ENCODE measurements at places on chromosomes 11 and 22.

DNA sequence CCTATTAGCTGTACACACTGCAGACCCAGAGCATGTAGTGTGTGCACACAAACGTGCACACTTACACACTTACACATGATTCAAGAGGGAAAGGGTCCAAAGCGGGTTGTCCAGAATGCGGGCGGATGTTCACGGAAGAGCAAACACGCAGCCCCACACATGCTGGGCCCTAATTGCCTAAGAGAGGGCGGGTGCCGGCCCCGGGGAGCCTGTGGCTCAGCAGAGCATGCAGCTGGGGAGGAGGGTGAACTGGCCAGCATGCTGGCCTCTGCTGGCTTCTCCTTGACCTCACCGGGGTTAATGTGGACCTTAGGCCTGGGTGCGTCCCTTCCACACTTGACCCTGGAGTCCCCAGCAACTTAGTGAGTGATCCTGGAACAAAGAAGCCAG is 816.3 kb downstream of the BRD1 start:
- no peak for DNase-seq

GRCh38 chr22:45878901-45879551 is 97.9 kb downstream of the WNT7B start:
- DNase-seq, result peak; percentile 64

DNA sequence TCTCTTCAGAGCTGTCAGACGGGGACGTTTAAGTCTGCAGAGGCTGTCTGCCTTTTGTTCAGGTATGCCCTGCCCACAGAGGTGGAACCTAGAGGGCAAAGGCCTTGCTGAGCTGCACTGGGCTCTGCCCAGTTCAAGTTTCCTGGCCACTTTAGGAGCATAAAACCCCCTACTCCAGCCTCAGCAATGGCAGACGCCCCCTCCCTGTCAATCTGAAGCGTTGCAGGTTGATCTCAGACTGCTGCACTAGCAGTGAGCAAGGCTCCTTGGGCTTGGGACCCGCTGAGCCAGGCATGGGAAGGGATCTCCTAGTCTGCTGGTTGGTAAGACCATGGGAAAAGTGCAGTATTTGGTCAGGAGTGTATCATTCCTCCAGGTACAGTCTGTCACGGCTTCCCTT is 66.6 kb upstream of the TP53I11 start:
- no peak for DNase-seq

DNA sequence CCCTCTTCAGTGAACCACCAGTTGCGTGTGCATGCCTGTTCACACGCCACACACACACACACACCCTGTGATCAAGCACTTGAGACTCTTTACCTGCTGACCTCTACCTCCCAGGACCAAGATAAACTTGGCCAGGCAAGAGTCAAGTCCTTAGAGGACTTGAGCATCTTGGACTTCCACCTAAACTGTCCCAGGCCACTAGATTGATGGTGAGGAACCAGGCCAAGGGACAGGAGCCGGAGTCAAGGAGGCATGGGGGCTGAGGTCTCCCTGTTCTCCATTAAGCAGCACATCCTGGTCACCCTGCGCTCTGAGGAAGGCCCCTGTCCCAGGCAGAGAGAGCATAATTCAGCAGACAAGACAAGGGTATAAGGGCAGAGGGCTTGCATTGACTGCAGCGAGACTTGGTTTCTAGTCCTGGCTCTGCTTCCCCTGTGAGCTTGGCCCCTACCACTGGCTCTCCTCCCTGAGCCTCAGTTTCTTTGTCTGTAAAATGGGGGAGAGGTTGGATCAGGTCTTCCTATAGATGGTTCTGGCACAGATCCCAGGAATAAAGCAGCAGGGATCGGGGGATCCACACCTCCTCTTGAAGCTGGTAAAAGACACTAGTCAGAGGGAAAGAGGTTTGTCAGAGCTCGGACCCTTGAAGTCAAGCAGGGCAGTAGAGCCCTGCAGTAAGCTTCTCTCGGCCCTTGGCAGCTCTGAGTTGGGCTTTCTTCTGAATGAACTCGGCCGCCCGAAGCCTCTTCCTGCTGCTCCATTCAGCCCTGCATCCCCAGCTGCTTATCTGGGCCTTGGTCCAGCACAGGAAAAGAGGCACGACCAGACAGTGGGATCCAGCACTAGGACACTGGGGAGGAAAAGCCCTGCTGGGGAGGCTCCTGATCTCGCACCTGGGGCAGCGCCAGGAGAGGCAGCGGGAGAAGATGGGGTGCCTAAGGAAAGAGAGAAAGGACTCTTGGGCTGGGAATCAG is 2.0 kb downstream of the CREB3L1 start:
- no peak for DNase-seq

DNA sequence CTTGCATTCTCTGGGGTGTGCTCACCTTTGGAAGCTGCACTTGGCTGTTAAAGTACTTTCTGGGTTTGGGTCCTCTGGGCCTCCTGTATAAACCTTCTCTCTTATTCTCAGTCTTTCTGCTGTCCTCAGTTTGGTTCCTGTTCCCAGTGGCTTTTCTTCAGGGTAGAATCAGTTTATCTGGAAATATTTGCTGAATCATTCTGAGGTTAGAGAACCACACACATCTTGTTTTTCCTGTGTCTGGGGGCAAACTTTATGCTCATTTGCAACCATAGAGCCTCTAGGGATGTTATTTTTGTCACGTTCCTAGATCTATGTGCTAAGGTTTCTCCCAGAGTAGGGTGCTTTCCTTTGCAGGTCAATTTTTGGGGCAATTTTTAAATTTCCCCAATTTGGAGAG is 224.3 kb upstream of the C11orf87 start:
- DNase-seq, result no peak

DNA sequence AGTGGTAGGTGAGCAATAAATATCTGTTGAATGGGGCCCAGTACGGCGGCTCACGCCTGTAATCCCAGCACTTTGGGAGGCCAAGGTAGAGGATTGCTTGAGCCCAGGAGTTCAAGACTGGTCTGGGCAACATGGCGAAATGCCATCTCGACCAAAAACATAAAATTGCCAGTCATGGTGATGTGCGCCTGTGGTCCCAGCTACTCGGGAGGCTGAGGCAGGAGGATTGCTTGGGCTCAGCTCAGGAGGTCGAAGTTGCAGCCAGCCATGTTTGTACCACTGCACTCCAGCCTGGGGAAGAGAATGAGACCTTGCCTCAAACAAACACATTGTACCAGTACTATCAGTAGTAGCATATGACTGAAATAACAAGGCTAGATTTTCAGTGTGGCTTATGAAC is 4.2 kb downstream of the SGSM3 start:
- no peak for DNase-seq

DNA sequence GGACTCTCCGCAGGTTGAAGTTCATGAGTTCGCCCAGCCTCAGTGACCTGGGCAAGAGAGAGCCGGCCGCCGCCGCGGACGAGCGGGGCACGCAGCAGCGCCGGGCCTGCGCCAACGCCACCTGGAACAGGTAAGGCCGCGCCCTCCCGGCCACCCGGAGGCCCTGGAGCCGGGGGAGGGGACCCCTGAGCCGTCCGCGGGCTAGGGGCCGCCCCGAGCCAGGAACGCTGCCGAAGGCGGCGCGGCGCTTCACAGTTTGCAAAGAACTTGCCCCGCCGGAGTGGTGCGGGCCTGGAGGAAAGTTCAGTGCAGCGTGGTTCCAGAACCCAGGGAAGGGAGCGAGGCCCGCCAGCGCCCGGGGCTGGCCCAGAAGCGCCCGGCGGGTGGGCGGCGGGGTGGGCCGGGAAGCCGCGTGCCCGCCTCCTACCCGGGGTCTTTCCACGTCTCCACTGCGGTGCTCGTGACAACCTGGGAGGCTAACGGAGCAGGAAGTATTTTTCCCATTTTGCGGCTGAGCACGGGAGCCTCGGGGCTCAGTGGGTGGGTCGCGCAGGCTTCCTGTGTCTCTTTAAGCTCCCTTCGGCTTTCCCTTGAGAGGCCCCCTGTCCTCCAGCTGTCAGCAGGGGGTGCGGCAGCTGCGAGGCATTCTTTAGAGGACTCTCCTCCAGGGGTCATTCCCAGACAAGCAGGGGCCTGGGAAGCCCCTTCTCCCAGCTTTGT is 635 bp downstream of the PRR5 start:
- peak; percentile 76 for DNase-seq

- DNase-seq, result no peak
Observed at GRCh38 chr11:6332066-6332465, 11.8 kb upstream of the CAVIN3 start.

GRCh38 chr11:111540937-111541253 is 375 bp downstream of the LAYN start:
- no peak for DNase-seq

GRCh38 chr22:22663861-22664800 is 19.7 kb downstream of the GGTLC2 start:
- DNase-seq, result no peak

GRCh38 chr11:32526760-32527159 is 56.9 kb upstream of the EIF3M start:
- DNase-seq, result no peak

- DNase-seq, result no peak
Observed at GRCh38 chr11:70610566-70611565, 212.5 kb downstream of the CTTN start.

DNA sequence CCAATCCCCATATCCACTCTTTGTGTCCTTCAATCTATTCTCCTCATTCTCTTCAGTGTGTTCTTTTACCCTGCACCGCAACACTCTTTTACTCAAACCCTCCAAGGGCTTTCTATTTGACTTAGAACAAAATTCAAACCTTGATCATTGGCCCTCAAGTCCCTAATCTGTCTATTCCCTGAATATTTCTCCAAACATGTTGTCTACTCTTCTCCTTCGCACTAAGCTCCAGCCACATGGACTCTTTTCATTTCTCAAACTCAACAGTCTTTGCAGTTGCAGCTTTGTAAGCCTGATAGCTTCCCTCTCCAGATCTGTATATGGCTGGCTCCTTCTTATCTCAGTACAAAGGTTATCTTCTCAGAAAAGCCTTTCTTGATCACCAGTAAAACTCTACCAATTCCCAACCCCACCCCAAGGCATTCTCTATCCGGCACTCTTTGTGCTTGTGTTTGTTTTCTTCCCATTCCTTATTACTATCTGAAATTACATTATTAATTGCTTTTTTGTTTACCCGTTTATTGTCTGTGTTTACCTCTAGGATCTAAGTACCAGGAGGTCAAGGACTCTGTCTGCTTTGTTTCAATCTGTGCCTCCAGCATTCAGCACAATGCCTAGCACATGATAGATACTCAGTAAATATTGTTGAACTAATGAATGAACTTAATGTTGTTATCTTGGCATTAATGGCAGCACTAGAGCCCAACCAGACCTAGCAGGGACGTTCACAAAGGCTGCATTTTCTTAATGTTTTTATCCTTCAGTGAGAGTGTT is 147.4 kb downstream of the BBOX1 start:
- no peak for DNase-seq

DNA sequence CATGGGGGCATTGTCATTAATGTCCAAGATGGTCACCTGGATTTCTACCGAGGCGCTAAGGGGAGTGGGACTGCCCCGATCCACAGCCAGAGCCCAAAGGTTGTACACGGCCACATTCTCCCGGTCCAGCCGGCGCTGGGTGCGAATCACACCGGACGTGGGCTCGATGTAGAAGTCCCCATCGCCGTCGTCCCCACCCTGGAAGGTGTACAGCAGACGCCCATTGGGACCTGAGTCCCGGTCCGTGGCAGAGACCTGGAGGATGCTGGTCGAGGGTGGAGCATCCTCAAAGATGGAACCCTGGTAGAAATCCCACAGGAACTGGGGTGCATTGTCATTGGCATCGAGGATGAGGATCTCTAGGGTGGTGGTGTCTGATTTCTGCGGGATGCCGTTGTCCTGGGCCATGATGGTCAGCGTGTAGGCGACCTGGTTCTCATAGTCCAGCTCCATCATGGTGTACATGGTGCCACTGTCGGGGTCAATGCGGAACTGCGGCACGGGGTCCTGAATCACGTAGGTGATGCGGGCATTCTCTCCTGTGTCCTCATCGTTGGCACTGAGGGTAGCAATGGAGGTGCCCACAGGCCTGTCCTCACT is 3.1 kb downstream of the CELSR1 start:
- DNase-seq, result no peak

DNA sequence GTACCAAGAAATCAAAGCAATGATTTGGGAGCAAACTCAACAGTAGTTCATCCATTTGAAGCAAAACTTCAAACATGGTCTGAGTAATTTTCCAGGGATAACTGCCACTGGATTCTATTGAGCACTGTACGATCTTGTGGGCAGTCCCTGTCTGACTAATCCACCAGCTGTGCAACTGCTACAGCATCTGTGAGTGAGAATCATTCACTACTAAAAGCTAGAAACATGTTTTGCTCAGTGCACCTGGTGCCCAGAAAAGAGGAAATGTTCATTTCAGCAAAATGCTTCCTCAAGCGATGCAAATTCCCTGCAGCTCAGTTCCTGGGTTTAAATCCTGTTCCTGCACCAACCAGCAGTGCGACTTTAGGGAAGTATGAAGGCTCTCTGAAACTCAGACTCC is 1077.9 kb downstream of the DLG2 start:
- DNase-seq, result no peak

- DNase-seq, result peak; percentile 81
Observed at GRCh38 chr11:16881074-16881709, 133.0 kb downstream of the PLEKHA7 start.

DNA sequence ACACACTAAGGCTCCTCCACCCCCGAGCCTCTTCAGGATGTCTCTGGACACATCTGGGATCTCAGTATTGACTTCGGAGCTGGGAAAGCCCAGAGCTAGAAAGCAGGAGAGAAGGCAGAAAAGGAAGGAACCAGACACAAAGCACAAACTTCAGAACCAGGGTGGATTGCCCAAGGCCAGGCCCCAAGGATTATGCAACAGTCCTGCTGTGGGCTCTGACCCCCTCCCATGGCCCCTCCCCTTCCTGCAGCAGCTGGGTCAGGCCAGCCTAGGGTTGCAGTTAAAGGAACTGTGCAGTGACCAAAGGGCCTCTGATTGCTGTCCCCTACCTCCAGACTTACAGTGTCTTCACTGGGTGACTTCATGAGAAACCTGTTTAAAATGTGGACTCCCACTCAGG is 5.3 kb downstream of the KCNE3 start:
- DNase-seq, result peak; percentile 91

DNA sequence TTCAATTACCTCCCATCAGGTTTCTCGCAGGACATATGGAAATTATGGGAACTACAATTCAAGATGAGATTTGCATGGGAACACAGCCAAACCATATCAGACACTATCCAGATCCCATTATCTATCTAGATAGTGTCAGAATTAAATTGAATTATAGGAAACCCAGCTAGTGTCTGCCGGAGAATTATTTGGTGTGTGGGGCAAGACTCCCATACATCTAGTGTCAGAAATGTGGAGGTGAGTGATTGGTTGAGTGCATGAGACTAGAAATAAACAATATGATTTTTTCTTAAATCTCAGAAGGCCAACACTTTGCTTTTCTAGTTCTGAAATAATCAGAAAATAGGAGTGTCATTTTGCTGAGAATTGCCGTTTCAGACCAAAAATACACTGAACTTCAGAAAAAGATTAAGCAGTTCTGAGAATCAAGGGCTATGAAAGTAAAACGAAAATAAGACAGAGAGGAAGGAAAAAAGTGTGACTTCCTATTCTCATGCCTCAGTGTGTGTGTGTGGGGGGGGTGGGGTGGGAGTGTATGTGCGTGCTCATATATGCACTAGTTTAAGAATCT is 21.3 kb downstream of the CASP12 start:
- no peak for DNase-seq

Measured in upper lobe of right lung (tissue), 1 donor.